HuH-7.5 (cell line): ENCODE measurements at places on chromosomes 1 and 21.

DNA sequence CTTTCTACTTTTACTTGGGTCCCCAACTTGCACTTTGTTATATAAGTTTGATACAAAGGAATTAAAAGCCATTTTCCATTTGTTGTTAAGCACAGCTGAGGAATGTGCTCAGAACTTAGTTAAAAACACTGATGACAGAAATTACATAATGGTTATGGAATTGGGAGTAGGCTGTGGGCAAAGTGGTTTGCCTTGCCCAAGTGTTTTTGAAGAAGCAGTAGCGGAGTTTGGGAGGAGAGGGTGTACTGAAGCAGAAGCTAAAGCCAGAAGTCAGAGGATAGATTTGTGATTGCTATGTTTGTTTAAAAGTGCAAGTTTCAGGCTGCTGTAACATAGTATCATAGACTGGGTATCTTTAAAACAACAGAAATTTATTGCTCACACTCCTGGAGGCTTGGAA is 391.8 kb downstream of the DUSP10 start:
- DNase-seq: no peak

- no peak for DNase-seq
Measured at GRCh38 chr1:27403065-27403726, 10.8 kb downstream of the GPR3 start.

DNA sequence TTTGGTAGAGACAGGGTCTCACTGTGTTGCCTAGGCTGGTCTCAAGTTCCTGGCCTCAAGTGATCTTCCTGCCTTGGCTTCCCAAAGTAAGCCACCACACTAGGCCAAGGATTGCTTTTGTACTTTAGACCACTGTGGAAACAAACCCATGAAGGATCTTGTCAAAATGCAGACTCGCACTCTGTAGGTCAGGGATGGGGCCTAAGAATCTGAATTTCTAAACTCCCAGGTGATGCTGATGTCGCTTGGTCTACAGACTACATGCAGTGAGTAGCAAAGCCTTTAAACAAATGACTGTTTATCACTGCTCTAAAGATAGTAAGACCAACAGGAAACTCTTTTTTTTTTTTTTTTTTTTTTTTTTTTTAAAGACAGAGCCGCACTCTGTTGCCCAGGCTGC is 54.1 kb upstream of the MUTYH start:
- no peak for DNase-seq

DNA sequence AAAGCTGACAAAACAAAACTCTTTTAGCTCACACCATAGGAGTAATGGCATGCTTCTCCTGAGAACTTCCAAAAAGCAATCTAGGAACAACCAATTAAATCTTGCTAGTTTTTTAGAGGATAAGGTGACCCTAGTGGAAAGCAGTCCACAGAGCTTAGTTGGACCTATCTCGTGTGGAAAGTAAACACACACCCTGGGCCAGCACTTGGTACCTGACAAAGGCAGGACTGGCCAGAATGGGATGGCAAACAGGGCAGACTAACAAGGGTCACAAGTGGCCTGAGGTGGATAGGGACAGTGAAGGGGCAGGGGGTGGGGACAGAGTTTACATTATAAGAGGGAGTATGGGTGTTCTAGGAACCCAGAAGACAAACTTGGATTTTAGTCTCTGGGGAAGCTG is 22.0 kb downstream of the FMO4 start:
- DNase-seq: no peak

DNA sequence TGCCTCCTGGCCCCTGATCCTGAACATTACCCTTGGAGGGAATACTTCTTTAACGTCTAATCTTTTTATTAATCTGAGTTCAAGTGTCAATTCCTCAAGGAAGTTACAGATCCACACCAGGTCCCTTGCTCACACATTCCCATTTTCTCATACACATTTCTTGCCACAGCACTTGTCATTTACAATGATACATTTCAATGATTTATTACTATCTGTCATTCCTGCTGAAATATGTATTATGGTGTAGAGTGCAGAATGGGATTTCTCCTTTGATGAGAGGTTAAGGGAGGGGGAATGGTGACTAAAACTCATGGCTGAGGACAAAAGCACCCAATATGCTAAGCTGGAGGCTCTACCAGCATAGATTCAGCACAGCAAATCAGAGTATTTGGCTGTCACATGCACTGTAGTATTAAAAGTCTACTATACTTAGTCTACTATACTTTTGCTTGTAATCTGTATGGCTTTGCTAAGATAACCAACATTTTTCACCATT is 982.5 kb downstream of the TTLL7 start:
- DNase-seq: no peak

DNA sequence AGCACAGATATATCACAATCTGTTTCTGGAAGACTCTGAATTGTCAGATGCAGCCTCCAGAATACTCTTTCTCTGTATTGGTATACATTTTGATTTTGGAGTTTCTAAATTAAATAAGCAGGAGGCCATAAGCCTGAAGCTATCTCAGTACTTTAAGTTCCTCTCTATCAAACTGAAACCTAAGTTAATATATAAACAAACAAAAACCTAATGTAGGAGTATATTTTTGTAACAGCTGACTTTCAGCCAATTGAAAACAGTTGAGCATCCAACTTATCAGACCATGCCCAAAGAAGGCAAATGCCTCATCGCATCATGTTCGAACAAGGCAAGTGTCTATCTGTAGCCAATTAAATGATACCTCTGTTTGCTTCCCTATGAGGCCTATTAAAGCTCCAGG is 1054.4 kb downstream of the AMY1C start:
- no peak for DNase-seq

DNA sequence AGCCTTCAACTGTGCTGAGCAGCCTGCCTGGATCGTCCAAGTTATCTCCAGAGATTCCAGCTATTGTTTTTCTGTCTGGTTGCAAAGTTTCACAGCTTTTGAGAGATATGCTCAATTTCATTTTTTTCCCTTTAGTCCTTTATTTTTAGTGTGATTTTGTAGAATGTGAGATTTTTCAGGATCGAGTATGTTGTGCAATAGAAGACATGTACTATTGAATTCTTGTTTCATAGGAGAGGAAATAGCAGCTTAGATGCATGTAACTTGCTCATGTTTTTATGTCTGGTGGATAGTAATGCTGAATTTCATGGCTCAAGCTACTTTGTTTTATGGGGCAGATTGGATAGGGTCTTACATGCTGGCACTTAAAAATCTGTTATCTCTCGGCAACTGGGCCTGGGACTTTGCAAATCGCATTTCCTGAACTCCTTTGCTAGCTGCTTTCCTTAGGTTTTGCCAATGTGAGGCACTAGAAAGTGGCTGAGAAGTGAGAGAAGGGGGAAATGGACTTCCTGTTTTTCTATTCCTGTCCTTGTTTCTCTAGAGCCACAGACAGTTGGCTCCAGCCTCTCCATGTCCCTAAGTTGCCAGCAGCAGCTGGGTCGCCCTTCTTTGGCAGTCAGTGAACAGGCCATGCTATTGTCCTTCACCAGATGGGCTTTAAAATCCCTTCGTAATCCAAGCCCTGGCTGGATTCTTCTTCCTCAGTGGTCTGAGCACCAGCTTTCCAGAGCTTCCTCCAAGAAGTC is 101.4 kb upstream of the PDE4B start:
- no peak for DNase-seq

DNA sequence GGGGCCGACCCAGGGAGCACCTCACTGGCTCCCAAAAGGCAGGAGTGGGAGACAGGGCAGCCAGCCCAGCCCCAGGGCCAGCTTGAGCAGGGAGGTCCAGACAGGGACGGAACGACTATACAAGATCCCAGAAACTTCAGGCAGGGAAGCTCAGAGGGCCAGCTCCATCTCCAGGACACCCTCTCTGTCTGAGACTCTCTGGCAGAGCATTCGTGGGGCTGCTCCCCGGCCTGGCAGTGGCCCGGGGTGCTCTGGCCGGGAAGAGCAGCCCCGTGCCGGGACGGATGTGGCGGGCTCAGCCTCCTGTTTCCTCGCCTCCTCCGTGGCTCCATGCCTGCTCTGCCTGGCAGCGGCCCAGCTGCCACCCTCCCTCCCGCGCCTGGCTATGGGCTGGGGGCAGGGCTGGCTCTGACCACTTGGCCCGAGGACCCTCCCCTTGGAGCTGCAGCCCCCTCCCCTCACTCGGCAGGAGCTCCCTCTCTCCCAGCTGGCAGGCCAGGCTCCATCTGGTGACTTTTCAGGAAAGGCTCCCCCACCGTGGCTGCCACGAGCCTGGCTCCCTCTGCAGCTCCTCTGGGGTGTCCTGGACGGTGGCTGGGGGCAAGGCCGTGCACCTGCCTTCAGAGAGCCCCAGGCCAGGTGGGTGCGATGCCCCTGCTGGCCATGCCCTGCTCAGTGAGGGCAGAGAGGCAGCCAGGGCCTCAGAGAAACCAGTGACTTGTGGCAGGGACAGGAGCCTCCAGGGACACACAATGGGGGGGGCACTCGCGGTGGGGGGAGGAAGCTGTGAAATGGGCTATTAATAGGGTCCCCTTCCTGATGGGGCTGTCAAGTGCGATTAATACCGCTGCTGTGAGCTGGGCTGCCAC is 5.6 kb upstream of the PLCH2 start:
- DNase-seq: no peak

DNA sequence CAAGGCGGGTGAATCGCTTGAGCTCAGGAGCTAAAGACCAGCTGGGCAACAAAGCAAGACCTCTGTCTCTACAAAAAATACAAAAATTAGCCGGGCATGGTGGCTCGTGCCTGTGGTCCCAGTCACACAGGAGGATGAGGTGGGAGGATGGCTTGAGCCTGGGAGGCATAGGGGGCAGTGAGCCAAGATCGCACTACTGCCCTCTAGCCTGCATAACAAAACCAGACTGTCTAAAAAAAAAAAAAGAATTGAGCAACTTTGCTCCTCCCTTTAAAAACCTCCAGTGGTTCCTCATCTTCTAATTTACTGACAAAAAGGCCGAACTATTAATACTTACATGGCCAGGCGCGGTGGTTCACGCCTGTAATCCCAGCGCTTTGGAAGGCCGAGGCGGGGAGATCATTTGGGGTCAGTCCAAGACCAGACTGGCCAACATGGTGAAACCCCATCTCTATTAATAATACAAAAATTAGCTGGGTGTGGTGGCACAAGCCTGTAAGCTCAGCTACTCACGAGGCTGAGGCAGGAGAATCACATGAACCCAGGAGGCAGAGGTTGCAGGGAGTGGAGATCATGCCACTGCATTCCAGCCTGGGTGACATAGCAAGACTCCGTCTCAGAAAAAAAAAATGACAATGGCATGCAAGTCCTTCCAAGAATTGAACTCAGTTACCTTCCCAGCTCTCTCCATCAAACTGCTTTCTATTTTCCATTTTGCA is 4.4 kb downstream of the ACBD3 start:
- no peak for DNase-seq

- no peak for DNase-seq
Measured at GRCh38 chr21:20783611-20784010, 214.6 kb upstream of the NCAM2 start.

DNA sequence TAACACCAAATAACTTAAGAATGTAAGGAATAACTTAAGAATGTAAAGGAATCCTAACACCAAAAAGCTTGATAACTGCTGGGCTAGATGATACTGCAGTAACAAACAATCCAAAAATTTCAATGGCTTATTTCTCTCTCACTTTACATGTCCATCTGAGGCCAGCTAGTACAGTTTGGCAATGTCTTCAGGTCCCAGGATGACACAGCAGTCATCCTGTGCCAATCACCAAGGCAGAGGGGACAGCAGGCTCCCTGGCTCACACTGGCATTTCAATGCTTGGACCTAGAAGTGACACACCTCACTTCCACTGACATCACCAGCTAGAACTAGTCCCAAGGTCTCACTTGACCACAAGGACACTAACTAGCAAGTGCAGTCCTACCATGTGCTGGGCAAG is 15.3 kb downstream of the DNAJC11 start:
- no peak for DNase-seq

GRCh38 chr1:40107290-40107959 is 10.4 kb upstream of the PPT1 start:
- DNase-seq: no peak

- DNase-seq: no peak
Measured at GRCh38 chr1:15362096-15362736, 47.5 kb upstream of the EFHD2 start.

DNA sequence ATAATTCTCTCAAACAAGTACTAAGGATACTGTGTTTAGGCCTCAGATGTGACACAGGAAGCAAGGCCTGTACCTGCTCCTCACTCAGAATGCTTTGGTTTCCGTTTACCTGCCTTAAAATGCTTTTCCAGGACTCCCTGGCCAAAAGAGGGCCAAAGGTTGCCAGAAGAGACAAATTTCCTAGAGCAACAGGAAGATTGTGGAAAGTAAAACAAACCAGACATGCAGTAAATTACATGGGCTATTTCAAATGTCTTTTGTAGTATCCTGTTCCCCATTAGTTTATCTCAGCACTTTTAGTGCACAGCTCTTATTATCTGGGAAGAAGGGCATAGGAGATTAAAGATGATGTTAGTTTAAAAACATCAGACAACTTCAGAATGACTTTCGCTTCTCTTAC is 280.0 kb downstream of the NFIA start:
- DNase-seq: no peak

DNA sequence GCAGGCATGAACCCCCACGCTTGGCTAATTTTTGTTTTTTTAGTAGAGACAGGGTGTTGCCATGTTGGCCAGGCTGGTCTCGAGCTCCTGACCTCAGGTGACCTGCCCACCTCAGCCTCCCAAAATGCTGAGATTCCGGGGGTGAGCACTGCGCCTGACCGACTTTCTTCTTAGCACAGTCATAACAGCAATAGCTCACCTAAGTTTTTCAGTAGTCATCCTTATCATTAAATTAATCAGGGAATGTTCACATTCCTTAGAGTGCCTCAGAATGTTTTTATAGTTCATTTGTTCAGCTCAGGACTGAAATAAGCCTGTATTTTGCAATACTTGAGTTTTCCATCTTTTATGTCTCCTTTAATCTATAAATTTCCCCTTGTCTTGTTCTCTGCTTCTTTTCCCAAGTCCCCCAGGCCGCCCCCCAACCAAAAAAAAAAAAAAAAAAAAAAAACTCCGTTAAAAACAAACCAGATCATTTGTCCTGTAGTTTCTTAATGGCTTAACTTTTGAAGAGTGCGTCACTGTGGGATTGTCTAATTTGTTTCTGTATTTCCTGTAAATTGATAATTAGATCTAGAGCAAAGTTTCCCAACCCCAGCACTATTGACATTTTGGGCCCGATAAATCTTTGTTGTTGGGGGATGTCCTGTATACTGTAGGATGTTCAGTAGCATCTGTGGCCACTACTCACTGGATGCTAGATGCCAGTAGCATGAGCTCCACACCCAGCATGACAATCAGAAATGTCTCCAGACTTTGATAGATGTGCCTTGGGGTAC is 120.7 kb downstream of the ITSN1 start:
- no peak for DNase-seq

- no peak for DNase-seq
Measured at GRCh38 chr1:20187103-20187812, 940 bp upstream of the PLA2G2C start.

- no peak for DNase-seq
Measured at GRCh38 chr1:163528710-163529348, 207.1 kb downstream of the NUF2 start.

GRCh38 chr1:156045076-156045475 is 8.5 kb downstream of the UBQLN4 start:
- DNase-seq: no peak
